MCF 10A (cell line): ENCODE measurements at places on chromosomes 2 and 18.

DNA sequence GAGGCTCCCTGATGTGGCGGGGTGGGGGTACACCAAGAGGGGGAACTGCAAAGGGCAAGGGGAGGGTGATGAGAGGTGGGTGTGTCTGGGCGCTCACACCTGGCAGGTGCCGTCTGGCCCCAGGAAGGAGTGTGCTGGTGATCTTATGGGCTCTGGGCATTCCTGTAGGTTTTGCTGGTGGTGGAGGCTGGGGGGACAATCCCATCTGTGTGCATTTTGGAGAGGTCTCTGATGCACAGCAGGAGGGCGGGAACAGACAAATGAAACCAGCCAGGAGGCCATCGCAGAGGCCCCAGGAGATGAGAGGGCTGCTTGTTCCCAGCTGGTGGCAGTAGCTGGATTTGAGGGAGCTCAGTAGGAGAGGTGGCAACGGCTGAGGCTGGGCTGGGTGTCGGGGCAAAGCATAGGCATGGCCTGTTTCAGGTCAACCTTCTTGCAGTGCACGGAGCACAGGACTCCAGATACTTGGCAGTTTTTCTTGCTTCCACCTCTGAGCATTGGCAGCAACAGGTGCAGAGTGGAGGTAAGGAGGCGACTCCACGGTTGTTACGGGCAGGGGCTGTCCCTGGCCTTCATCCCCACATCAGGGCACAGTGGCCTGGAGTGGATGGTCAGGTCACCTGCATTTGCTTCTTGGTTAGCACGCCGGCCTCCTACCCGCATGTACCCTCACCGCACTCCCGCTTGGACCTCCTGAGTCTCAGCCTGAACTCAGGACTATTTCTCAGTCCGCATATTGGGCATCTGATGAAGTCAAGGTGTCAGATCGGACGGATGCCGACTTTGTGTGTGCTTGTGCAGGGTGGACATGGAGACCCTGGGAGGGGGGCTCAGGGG, 194.2 kb upstream of the HDAC4 start:
- DNase-seq: no peak

GRCh38 chr18:12823892-12824291, 60.1 kb downstream of the PTPN2 start:
- DNase-seq: no peak

DNA sequence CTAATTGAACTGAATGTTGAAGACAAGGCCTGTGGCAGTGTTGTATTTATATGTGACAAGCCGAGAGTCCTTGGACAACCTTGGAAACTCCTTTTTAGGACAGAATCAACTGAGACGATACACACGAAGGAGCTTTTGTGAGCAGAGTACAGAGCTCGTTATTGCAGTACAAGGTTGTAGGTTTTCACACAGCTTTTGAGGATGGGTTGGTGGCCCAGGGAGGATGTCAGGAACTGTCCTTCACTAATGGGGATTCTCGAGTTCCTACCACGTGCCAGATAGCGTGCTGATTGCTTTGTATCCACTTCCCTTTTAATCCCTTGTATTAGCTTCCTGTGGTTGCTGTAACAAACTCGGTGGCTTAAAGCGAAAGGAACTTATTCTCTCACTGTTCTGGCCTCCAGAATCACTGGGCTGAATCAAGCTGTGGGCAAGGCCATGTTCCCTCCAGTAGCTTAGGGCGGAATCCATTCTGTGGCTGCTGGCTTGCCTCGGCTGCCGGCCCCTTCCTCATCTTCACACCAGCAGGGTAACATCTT, 20.2 kb downstream of the INPP4A start:
- DNase-seq: no peak

DNA sequence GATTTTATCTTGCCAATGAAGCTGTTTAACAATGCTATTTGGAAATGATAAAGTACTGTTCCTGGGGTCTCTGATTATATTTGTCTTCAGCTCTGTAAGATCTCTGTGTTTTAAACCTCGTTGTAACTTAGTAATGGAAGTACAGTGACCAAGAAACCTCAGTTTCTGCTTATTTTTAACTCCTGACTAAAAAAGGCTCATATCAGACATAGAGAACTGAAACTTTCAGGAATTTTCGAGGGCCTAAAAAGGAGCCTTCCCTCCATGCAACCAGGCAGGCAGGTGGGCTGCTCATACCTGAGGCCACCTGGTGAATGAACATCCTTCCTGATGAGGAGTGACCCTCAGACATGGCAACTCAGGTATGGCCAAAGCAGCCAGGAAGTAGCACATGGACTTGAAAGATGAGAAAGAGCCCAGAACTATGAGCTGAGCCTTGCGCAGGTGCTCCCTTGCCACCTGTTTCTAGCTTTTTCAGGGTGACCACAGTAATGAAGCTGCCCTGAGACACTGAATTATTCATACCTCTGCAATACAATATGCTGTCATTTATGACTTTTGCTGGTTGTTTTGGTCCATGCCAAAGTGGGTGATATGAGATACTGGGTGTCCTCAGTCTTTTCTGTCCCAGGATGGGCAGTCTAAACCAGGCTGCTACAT, 23.9 kb downstream of the MYO3B start:
- no peak for DNase-seq

DNA sequence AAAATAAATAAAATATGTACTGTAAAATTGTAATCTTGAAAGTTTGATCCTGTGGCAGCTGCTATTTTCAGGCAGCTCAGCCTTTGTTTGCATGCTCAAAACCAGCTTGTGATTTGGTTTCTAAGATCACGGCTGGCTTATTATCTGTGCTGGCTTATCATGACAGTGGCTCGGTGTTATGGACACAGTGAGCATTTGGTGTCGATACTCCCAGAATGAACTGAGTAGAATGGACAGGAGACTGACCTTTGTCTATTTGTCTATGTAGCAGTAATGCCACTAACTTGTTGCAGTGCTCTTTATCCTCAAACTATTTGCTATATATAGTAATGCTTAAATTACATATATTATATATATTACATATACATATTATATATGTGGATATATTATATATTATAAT, 58.8 kb downstream of the NEDD4L start:
- DNase-seq: no peak

- DNase-seq: peak; percentile 44
These were observed 13.3 kb downstream of the ATF2 start for GRCh38 chr2:175154661-175155082.

DNA sequence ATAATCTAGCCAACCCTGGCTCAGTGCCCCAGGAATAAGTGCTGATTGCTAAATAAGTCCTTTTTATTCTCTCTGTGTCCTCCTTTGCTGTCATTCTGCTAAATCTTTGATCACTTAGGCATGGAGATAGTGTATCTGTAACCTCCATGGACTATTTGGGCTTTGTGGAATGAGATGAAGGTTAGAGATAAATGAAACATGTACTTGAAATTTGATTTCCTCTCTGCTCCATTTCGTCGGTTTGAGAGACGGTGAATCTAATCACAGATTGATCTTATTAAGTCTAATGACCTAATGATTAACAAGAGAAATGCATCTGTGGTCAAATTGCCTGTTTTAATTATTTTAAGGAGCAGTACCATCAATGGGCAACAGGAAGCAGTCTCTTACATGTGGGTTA, 159.2 kb downstream of the RIT2 start:
- DNase-seq: no peak

DNA sequence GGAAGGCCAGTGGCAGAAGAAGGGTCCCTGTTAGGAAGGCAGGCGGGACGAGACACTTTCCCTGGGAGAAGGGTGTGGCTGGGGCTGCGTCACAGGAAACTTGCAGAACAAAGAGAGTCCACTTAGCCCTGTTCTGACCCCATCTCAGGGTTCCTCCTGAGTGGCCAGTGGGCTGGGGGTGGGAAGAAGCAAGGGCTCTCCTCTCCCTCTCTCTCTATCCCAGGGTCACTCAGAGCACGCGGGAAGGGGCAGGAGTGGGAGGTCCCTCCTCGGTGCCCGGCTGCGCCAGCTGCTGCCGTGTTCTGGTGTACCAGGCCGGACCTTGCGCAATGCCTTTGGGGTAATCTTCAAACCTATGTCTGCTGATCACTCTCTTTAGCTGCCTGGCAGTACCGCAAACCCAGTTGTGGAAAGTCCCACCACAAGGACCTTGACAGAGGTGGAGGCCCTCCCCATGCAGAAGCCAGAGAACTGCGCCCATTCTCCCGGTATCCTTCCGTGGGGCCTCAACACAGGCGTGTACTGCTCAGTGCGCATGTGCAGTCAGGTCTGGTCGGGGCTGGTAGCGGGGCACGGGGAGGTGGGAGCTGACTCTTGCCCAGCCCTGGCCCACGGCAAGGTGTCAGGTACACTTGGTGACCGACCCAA, 47.8 kb upstream of the ST3GAL5 start:
- no peak for DNase-seq
